ENCODE measurements at places on chromosomes 5 and 9.

DNA sequence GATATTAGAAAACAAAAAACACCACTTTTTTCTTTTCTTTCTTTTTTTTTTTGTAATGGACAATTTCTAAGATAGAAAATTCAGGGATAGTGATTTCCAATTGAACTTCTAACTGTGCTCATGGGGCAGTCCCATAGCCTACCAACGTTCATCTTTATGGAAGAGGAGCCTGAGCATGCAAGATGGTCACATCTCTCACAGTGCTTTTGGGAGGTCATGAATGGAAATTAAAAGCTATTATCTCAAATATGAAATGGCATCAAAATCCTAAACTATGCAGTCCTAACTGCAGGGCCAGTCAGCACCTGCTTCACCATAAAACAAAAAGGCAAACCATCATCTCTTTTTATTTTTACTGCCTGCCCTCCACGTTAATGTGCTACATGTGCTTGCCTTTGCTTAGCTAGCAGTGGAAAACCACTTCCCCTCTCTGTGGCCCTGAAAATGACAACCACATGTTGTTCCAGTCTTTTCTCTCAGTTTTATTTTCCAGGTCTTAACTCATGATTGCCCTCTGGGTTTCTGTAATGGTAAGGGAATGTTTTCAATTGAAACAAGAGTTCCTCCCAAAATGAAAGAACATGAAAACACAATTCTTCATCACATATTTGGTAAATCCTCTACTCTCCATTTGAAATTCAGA is 16.7 kb downstream of the IFNB1 start:
- DNase-seq: no peak
- H3K4me1 ChIP-seq: no peaks in the 10 kb centered on the region
- H3K27ac ChIP-seq: no peak overlapping the region
- H3K4me3 ChIP-seq: no peak overlapping the region

- no peak for DNase-seq
- no peaks in the 10 kb centered on the region for H3K27me3 ChIP-seq
- no peak overlapping the region for H3K4me3 ChIP-seq
- H3K27ac ChIP-seq: peak overlapping the region; percentile 61
- H3K4me1 ChIP-seq: peaks cover 51% of the 10 kb centered on the region
- peaks cover 23% of the 10 kb centered on the region for H3K36me3 ChIP-seq
Observed at GRCh38 chr9:745761-746380, 95.6 kb upstream of the DMRT1 start.

GRCh38 chr9:5893591-5894236 is 3.0 kb downstream of the MLANA start:
- no peak overlapping the region for H3K27ac ChIP-seq
- H3K4me3 ChIP-seq: no peak overlapping the region

DNA sequence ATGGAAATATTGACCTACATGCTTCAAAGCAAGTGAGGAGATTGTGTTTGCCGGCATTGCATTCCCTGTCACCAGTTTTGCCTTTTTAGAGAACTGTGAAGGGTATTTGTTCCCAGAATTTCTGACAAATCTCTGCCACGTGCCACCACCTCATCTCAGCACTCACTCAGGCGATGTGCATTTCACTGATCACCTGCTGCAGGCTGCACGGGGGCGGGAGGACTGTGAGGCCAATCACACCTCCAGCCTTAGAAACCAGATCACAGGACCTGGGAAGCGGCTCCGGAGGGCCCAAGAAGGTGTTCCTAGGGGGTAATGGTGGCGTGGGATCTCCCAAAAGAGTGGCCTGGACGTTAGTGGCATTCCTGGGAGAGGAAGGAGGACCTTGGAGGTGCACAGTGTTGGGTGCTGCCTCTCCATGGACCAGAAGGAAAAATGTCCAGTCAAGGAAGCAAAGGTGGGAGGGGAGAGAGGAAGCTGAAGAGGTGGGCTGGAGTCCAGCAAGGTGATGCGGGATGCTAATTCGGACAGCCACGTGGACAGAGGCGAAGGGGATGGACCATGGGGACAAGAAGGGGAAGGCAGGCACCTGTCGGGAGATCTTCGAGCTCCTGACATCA is 63.6 kb upstream of the OLFM1 start:
- H3K27ac ChIP-seq: no peak overlapping the region
- peaks cover 11% of the 10 kb centered on the region for H3K27me3 ChIP-seq
- no peaks in the 10 kb centered on the region for H3K36me3 ChIP-seq
- no peak for DNase-seq

- no peaks in the 10 kb centered on the region for H3K36me3 ChIP-seq
- H3K27me3 ChIP-seq: no peaks in the 10 kb centered on the region
- H3K27ac ChIP-seq: no peak overlapping the region
- no peaks in the 10 kb centered on the region for H3K4me1 ChIP-seq
- H3K4me3 ChIP-seq: no peak overlapping the region
Observed at GRCh38 chr5:24714746-24715145, 70.0 kb upstream of the CDH10 start.

DNA sequence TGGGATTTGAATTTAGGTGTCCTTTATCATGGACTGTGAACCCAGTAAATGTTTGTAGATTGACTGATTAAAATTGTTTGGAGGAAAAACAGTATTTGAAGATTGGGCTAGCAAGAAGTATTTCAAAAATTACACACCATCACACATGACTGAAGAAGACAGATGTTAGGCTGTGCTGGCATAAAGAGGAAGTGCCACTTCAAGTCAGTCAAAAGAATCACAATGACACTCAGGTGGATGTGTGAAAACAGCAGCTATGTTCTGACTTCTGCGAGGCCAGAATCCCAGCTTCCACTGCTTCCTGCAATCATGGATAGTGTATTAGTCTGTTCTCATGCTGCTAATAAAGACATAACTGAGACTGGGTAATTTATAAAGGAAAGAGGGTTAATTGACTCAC is 393.3 kb downstream of the DMRT2 start:
- no peak overlapping the region for H3K27ac ChIP-seq
- no peaks in the 10 kb centered on the region for H3K36me3 ChIP-seq
- H3K4me3 ChIP-seq: no peak overlapping the region
- H3K27me3 ChIP-seq: no peaks in the 10 kb centered on the region
- no peak for DNase-seq

- no peaks in the 10 kb centered on the region for H3K4me1 ChIP-seq
- no peak for DNase-seq
- no peak overlapping the region for H3K4me3 ChIP-seq
- no peak overlapping the region for H3K27ac ChIP-seq
- H3K36me3 ChIP-seq: no peaks in the 10 kb centered on the region
- H3K27me3 ChIP-seq: no peaks in the 10 kb centered on the region
Observed at GRCh38 chr5:60852940-60853339, 8.9 kb upstream of the ELOVL7 start.

- H3K27ac ChIP-seq: no peak overlapping the region
- no peaks in the 10 kb centered on the region for H3K4me1 ChIP-seq
- no peak overlapping the region for H3K4me3 ChIP-seq
- no peak for DNase-seq
- no peaks in the 10 kb centered on the region for H3K27me3 ChIP-seq
Observed at GRCh38 chr5:73032635-73033034, 76.8 kb downstream of the FCHO2 start.

GRCh38 chr9:122468735-122469134 is 9.0 kb downstream of the OR1J1 start:
- H3K27me3 ChIP-seq: peaks cover 5% of the 10 kb centered on the region
- DNase-seq: no peak
- H3K4me3 ChIP-seq: no peak overlapping the region
- H3K27ac ChIP-seq: no peak overlapping the region
- no peaks in the 10 kb centered on the region for H3K36me3 ChIP-seq

DNA sequence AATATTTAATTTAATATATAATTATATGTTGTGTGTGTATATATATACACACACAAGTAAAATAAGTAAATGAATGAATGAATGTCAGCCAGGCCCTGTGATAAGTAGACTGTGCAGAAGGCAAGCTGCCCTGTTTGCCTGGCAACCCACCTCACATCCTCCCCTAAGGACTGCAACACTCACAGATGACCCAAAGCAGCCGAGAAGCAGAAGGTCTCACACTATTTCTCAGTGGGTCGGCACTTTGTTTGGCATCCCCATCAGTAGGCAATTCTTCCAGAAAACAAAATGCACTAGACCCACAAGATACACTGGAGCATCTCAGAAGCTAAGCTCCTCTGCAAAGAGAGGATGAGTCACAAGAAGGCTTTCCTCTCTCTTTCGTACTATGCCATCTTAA is 152.1 kb upstream of the GRAMD2B start:
- H3K27ac ChIP-seq: no peak overlapping the region
- H3K27me3 ChIP-seq: no peaks in the 10 kb centered on the region
- no peak for DNase-seq
- H3K4me1 ChIP-seq: no peaks in the 10 kb centered on the region
- no peaks in the 10 kb centered on the region for H3K36me3 ChIP-seq

- H3K4me3 ChIP-seq: peak within 1 kb of the TSS; percentile 0
- H3K27me3 ChIP-seq: no peaks in the 10 kb centered on the region
- no peaks in the 10 kb centered on the region for H3K4me1 ChIP-seq
- DNase-seq: no peak
- H3K27ac ChIP-seq: no peak within 1 kb of the TSS
- H3K36me3 ChIP-seq: no peaks in the 10 kb centered on the region
Observed at GRCh38 chr5:157180374-157181264, at the start of gene ITK. TSS of gene ITK (plus strand) at chr5:157180840. CDS start at chr5:157180978, 138 bp downstream.

GRCh38 chr5:157454273-157454672 is 5.7 kb upstream of the NIPAL4 start:
- no peaks in the 10 kb centered on the region for H3K27me3 ChIP-seq
- peaks cover 6% of the 10 kb centered on the region for H3K4me1 ChIP-seq
- no peak overlapping the region for H3K4me3 ChIP-seq
- no peak overlapping the region for H3K27ac ChIP-seq

DNA sequence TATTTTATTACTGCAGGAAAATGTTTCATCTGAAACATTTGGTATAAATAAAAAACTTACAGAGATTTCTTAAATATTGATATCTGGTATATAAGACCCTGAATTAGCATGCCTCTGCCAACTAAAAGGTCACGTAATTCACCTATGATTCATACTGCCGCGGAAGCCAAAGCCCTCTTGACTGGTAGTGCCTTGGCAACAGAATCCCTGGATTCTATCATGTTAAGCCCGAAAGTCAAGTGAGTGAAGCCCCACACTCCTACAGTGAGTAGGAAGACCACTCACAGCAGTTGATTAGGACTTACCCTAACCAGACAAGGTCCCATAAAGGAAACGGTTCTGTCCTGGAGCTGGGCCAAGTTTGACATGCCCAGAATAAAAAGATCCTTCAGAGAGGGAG is 175.6 kb upstream of the NREP start:
- no peak overlapping the region for H3K27ac ChIP-seq
- no peaks in the 10 kb centered on the region for H3K27me3 ChIP-seq
- no peak for DNase-seq
- no peaks in the 10 kb centered on the region for H3K36me3 ChIP-seq
- H3K4me1 ChIP-seq: no peaks in the 10 kb centered on the region

DNA sequence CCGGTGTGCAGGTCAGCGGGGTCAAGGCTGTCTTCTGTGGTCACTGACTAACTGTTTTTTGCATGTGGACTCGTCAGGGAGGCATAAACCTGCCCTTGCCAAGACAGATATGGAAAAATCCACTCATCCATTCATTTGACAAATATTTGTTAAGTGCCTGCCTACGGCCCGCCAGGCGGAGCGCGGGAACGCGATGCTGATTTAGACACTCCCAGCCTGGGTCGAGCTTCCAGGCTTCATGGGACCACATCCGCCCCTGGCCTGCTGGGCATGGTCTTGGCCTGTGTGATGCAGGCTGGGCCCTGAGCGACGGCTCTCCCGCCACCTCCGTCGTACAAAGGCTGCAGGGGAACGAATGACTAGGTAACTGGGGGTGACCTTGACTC is 18.1 kb downstream of the MYMK start:
- peak; percentile 76 for DNase-seq
- H3K36me3 ChIP-seq: no peaks in the 10 kb centered on the region
- no peak overlapping the region for H3K4me3 ChIP-seq

- no peak for DNase-seq
- H3K27me3 ChIP-seq: no peaks in the 10 kb centered on the region
- no peak overlapping the region for H3K4me3 ChIP-seq
- no peaks in the 10 kb centered on the region for H3K4me1 ChIP-seq
- no peak overlapping the region for H3K27ac ChIP-seq
Observed at GRCh38 chr5:10712574-10713366, 48.3 kb downstream of the DAP start.

DNA sequence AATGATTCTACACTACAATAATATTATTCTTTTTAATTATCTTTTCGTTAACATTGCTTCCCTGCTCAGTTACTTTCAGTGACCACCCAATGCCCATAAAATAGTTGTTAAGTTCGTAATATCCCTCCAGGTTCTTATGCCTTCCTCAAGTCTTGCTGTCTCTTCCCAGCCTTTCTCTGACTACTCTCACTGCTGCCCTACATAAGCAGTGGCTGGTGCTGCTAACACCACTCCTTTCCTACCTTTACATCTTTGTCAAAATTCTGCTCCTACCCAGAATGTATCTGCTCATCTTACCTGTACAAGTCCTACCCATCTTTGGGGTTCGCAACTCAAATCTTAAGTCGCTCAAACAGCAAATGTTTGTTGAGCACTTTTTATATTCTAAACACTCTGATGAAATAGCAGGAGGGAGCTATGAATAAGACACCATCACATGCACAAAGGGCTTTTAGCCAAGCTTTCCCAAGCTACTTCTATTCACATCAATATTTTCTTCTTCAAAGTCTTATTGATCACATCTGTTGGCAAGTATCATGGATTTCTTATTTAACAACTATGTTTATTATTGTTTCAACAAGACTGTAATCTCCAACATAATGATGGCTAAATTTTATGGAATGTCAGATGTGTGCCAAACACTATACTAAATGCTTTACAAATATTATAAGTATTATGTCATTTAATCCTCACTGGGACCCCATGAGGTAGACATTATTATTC is 29.5 kb downstream of the SLC25A46 start:
- no peaks in the 10 kb centered on the region for H3K27me3 ChIP-seq
- no peak for DNase-seq
- H3K4me3 ChIP-seq: no peak overlapping the region
- H3K36me3 ChIP-seq: peaks cover 8% of the 10 kb centered on the region
- H3K27ac ChIP-seq: no peak overlapping the region

- no peak for DNase-seq
- no peak overlapping the region for H3K27ac ChIP-seq
- H3K36me3 ChIP-seq: no peaks in the 10 kb centered on the region
- no peak overlapping the region for H3K4me3 ChIP-seq
Observed at GRCh38 chr9:16192403-16193017, 639.7 kb downstream of the CCDC171 start.

GRCh38 chr5:71695595-71695994 is 23.5 kb upstream of the CARTPT start:
- peaks cover 4% of the 10 kb centered on the region for H3K27me3 ChIP-seq
- H3K4me1 ChIP-seq: no peaks in the 10 kb centered on the region
- H3K27ac ChIP-seq: no peak overlapping the region
- no peaks in the 10 kb centered on the region for H3K36me3 ChIP-seq
- no peak overlapping the region for H3K4me3 ChIP-seq
- DNase-seq: no peak

DNA sequence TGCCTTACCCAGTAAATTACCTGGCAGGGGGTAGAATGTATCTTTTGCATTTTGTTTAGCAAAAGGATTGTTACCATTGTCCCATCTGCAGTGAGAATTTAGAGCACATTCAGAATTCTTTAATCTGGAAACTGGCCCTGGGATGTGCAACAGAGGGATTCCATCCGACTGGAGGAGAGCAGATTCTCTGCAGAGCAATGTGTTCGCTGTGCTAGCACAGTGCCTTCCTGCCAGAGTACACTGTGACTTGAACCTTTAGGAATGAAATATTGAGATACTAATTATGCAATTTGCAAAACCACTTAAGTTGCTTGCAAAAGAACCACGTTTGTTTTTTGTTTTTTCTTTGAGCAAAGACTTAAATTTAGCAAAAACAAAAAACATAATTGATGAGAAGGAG is 22.5 kb upstream of the DMRT1 start:
- no peak overlapping the region for H3K4me3 ChIP-seq
- no peaks in the 10 kb centered on the region for H3K36me3 ChIP-seq
- no peak for DNase-seq
- no peaks in the 10 kb centered on the region for H3K27me3 ChIP-seq

Measured in heart left ventricle (tissue), 16 donors.